Stimulated activated naive CD8-positive, alpha-beta T cell treated with anti-CD3 and anti-CD28 coated beads, Interleukin-15, amount 100 ng/mL, for 72 hours (primary cell): ENCODE measurements at places on chromosomes 3 and 15.
A peak's percentile ranks its signal among the peaks of the same experiment; 100 is the strongest.

DNA sequence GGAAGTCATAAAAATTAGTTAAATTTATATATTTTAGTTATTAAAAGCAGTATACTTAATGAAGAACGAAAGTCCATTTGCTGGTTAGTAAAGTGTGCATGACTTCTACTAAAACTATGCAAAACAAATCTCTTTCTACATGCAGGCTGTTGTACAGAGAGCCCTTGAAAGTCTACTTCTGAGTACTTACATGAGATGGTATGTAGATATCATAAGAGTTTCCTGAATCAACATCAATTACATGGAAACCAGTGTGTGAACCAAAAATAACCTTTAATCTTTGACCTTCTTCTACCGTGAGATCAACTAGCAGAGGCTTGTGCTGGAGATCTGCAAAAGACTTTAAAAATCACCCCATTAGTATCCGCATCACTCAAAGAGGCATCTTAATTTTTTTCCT, 42.1 kb upstream of the SLC2A2 start:
- DNase-seq, result no peak

DNA sequence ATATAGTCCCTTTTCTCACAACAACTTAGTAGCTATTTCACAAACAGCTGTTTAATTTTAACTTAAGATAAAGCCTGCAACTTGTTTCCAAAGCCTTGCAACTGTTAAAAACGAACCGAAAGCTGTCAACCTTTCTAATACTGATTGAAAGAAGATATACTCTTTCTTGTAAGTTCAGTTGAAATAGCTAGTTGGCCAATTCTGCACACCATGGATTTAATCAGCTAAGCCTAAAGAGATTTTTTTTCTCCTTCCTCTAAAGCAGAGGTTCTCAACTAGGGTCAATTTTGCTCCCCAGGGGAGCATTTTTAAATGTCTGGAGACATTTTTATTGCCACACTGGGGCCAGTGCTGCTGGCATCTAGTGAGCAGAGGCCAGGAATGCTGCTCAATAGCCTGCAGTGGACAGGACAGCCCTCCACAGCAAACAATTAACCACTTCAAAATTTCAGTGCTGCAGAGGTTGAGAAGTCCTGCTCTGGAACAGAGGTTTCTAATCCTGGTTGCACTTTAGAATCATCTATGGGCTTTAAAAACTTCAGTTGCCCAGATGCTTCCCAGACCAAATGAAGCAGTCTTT, 26.2 kb downstream of the MINDY4B start:
- no peak for DNase-seq

DNA sequence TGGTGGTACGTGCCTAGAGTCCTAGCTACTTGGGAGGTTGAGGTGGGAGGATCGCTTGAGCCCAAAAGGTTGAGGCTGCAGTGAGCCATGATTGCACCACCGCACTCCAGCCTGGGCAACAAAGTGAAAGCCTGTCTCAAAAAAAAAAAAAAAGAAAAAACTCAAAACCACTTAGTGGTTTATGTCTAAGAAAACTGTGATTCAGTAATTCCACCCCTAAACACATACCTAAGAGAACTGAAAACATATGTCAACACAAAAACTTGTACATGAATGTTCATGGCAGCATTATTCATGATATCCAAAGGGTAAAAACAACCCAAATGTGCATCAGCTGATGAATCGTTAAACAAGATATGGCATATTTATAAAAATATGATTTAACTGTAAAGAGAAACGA, 14.3 kb downstream of the SPG21 start:
- DNase-seq, result no peak

DNA sequence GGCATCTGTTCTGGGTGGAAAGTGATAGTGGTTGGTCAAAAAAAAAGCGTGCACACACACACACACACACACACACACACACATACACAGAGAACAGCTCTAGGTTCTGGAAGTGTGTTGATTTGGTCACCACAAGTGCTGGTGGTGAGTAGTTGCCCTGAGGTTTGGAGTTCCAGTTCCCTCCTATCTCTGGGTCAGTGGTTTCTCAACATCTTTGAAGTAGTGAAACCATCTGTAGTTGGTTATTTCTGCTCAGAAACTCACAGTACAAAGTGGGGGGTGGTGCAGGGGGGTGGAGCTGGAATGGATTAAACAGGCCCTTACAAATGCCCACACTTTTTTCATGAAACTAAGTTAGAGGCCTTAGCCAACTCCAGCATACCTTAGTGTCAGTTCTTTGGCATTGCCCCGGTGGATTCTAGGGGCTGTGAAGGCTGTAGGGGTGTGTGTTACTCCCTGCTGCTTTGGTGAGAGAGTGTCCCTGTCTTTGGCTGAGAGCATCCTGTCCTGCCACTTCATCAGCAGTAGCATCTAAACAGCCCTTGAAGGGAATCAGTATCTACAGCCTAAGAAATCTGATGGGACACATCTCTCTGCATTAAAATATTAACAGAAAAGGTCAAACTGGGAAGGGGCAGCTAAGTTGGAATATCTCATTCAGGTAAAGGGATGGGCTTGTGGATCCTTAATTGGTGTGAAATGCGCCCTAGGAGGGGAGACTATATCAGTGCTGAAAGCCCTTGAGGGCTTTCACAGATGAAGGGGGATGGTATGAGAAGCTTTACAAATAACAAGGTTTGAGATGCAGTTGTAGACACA, 20.6 kb downstream of the SMAD3 start:
- DNase-seq, result peak; percentile 52

GRCh38 chr3:90034038-90034437, 926.6 kb downstream of the EPHA3 start:
- DNase-seq, result no peak

GRCh38 chr3:171320750-171321558, 139.3 kb downstream of the TNIK start:
- no peak for DNase-seq

GRCh38 chr15:81895723-81896122, 150.1 kb downstream of the MEX3B start:
- DNase-seq, result no peak

GRCh38 chr3:127035677-127036076, 52.8 kb downstream of the PLXNA1 start:
- no peak for DNase-seq

DNA sequence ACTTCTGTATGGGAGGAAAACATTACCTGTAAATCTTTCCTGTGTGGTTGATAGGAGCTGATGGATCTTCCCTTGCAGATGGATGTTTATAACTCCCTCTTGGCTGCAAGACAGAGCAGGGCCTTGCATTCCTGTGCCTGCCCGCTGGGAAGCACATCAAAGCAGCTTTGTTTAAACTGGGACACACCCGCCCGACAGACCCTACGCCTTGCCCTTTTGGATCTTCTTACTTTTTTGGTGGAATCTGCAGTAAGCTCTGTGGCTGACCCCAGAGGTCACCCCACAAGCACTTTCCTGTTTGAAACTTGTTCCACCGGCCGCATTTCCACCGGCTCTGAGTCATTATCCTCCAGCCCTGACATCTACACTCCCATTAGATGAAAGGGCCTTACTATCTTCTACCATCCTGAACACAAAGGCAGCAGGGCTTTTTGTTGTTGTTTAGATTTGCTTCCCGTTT, 244.1 kb upstream of the STT3B start:
- DNase-seq, result peak; percentile 21

DNA sequence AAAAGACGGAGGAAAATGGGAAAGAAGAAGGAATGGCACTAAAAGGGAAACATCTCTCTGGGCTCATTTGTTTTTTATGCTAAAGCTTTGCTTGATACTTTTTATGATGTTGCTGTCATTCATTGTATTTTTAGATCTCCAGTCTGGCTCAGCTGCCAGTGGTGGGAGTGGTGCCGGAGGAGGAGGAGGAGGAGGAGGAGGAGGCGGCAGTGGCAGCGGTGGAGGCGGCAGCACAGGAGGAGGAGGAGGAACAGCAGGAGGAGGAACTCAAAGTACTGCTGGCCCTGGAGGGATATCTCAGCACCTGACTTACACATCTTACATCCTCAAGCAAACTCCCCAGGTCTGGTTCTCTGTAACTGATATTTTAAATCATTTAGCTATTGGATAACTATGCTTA, 49.6 kb downstream of the MAP6D1 start:
- DNase-seq, result no peak

DNA sequence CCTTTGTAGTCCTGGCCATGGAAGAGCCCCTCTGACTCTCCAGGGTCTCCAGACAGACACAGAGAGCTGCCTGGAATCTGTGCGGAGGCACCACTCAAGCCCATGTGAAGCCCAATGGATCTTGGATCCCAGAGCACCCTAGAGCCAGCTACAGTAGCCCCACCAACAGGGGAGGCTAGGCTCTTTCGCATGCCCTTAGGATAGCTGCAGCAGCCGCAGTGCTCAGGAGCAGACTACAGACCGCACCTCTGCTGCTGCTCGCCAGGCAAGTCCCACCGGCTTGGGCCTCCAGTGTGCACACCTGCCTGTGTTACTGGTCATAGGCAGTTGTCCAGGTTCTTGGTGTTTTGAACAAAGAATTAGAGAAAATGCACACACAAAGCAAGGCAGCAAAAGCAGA, 131.6 kb downstream of the SPATA16 start:
- no peak for DNase-seq

- DNase-seq, result no peak
Observed at GRCh38 chr3:143228405-143228804, 108.8 kb downstream of the CHST2 start.

DNA sequence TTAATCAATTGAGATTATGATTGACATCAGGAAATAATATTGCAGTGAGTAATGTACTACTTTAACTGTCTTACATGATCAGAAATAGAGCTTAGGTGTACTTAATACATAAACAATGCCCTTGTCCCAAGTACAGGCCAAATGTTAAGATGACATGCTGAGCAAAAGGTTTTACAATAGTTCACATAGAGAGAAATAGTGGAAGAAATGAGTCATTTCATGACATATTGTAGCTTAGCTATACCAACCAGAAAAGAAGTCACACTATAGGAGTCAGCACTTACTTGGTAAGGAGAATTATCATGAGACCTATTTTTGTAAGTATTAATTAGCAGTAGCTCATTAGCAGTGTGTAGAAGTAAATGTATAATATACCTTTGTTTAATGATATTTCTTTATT, 96.4 kb upstream of the NANOGP8 start:
- DNase-seq, result no peak

DNA sequence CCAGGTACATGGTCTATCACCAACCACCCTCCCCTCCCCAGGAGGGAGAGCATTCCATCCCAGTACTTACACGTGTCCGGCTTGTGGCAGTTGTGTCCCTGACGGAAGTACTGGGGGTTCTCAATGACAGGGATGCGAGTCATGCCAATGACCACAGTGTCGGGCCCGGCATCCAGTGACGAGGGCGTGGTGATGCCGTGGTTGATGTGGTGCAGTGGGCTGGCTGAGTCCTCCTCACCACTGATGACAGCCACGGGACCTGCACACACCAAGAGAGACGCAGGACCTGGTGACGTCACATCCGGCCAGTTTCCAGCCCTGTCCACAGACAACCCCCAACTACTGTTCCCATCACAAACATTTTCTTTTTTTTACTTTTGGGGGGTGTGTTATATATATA, 223.8 kb downstream of the NTRK3 start:
- DNase-seq, result no peak

DNA sequence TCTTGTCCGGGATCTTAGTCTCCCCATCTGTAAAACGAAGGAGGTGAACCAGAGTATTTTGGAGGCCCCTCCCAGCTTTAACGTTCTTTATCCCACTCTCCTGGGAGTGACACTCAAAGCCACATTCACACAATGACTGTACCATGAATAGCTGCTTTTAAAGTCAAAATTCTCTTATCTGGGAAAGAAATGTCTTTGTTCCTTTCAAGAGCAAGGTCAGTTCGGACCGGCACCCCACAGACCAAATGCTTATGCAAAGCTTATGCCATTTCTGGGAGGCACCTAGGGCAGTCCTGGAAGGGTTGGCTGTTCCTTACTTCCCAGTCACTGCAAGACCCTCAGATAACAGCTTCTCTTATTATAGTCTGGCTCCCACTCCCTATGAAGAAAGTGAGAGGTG, 53.5 kb upstream of the WNT5A start:
- DNase-seq, result no peak

DNA sequence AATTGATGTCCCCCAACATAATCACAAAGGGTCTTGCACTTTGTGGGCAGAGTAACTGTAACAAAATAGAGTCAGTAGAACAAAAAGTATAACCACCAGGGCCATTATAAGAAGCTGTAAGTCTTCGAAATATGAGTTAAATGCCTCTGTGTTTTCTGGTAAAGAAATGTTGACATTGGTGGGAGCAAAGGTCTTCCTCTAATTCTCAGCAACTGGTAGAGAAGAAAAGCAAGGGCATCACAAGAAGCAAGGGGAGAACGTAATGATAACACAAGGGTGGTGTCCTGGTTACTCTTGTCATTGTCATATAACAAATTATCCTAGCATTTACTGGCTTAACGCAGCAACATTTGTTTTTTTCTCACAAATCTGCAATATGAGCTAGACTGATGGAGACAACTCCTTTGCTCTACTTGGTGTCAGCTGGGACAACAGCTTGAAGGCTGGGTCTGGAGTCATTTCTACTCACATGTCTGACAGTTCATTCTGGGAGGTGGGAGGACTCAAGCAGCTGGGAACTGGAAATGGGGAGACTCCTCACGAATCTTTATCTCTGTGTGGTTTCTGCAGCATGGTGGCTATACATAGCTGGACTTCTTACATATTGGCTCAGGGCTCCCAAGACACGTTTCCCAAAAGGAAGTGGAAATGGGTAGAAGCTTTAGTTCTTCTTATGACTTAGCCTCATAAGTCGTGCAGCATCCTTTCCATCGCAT, 20.2 kb downstream of the DNAJB11 start:
- DNase-seq, result no peak

DNA sequence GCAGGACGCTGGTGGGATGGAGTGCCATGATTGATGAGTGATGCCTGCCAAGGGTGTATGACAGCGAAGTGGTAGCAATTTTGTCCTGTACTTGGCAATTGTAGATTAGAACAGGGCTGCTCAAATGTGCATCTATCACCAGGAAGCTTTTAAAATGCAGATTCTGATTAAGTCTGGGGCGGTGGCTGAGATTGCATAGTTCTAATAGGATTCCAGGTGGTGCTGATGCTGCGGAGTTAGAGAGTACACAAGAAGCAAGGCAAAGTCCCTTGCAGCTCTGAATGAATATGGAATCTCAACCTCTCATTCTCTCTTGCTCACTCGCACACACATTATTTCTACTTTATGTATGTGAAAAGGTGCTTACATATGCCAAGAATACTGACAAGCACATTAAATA, 670.4 kb downstream of the FHIT start:
- DNase-seq, result no peak

- peak; percentile 54 for DNase-seq
Observed at GRCh38 chr3:47266709-47267489, 15.7 kb downstream of the KIF9 start.
